Epithelial cell of proximal tubule (primary cell): ENCODE measurements at places on chromosomes 7 and 10. TPM values are rescaled to one million over a fixed set of nuclear protein-coding genes. Genes with fewer than 3 reads are reported as not detected.

Gene LRRD1
- total RNA-seq = not detected in 2 replicates

Gene CDC14C
- 0.06 TPM in 1 of 2 replicates, not detected in the other for total RNA-seq

Gene ARMC3
- total RNA-seq = 0.07 and 0.23 TPM in 2 replicates

Gene GRID2IP
- total RNA-seq = not detected in 2 replicates

Gene GDF10
- total RNA-seq = not detected in 2 replicates

Gene PON1
- not detected in 2 replicates for total RNA-seq
